Amniotic stem cell (primary cell): ENCODE measurements at places on chromosomes 13 and 19.

DNA sequence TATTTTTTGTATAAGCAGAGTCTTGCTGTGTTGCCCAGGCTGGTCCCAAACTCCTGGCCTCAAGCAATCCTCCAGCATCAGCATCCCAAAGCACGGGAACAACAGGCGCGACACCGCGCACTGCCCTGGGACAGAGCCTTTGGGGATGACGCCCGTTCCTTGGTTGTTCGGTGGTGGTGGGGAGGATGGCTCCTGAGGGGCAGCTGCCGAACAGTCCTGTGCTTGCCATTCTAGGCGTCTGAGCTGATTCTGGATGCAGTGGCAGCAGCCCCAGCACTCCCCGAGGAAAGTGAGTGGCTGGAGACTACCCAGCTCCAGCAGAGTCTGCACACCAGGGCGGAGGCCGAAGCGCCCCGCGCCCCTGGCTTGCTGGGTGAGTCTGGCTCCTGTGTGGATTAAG lies 6.8 kb upstream of the ZNF135 start:
- no peak for DNase-seq

GRCh38 chr13:76383676-76384461 lies 502.3 kb downstream of the KCTD12 start:
- DNase-seq = peak; percentile 58

GRCh38 chr13:24181991-24182702 lies 21.6 kb downstream of the SPATA13 start:
- DNase-seq = no peak

GRCh38 chr19:12933287-12934072 lies at the start of gene FARSA:
FARSA (minus strand) TSS chr19:12933711; CDS start chr19:12933696, 15 bp downstream.
- DNase-seq = peak; percentile 92

DNA sequence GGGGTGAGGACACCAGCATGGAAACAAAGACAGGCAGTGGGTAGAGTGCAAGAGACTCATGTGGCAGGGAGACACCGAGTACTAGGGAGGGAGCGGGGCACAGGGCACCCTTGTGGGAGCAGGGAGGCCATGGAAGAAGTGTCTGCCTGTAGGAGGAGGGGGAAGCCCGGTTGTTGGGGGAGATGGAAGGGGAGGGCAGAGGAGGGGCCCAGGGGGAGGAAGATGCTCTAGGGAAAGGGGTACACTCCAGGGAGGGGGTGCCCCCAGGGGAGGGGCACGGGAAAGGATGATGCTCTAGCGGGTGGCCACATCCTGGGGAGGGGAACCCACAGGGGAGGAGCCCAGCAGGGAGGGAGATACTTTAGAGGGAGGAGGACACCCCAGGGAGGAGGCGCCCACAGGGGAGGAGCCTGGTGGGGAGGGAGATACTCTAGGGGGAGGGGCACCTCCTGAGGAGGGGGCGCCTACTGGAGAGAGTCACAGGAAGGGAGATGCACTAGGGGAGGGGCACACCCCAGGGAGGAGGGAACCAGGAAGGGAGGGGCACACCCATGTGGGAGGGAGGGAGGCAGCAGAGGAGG lies 24.9 kb downstream of the CPAMD8 start:
- DNase-seq = no peak

- no peak for DNase-seq
These were observed 12.5 kb upstream of the EBI3 start for GRCh38 chr19:4216846-4217245.

GRCh38 chr13:36774931-36775330 lies 44.1 kb upstream of the RFXAP start:
- no peak for DNase-seq

DNA sequence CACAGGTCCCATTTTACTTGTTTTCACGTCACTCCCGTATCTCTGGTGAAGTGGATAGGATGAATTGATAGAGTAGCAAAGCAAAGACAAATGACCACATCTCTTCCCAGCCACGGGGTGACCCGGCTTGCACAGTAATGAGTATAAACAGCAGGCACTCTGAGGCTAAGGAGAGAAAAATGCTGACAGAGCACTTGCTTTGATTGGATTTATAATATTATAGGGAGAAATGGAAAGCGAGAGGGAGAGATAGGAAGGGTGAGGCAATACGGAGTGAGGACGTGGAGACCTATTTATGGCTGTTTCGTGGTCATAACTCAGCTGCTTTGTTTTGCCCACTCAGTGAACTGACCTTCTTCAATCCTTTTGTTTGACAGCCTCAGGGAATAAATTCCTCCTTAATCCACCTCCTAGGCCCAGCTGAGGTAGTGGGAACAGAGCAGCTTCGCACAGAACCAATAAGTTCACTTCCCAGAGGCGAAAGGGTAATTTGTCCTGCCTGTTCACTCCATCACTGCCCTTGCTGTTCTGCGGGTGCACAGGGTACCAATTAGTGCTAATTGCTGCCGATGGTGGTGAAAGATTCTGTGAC lies 68.6 kb downstream of the ERCC5 start:
- DNase-seq = no peak

DNA sequence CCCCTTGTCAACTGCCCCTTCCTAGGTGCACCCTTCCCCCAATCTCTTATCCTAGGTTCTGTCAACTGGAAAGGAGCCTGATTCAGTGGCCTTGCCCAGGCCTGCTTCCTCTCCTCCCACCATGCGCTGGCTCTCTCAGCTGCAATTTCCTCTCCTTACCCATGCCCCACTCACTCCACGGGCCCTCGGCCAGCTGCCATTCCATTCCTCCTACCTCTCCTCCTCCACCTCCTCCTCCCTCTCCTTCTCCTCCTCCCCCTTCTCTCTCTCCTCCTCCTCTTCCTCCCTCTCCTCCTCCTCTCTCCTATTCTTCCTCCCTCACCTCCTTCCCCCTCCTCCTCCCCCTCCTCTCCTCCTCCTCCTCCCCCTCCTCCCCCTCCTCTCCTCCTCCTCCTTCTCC lies 9.6 kb upstream of the TIMM44 start:
- DNase-seq = no peak

- no peak for DNase-seq
These were observed 71.7 kb downstream of the STK24 start for GRCh38 chr13:98505217-98505616.

DNA sequence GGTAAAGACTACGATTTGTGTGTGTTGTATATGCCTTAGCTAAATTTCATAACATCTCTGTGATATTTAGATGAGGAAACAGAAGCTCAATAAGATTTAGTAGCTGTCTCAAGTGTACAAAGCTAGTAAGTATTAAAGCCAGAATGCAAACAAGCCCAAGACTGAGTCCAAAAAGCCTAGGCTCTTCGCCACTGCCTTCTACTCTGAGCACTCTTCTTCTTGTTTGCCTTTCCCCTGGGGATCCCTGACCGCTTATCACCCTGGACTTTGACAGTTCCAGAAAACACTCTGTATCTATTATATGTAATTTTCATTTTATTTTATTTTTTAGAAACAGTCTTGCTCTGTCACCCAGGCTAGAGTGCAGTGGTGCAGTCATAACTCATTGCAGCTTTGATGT lies 5.8 kb downstream of the TM9SF2 start:
- DNase-seq = no peak

DNA sequence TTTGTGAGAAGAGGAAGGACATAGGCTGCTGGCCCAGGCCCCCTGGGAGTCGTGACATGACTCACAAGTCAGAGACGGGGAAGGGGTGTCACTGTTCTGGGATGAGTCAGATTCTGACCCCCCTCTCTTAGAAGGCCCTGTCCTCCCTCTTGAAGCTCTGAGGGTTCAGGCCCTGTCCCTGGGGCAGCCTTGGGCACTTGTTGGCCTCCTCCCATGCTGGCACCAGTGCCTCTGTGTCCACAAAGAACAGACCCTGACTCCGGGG lies 2.7 kb upstream of the CEACAM7 start:
- no peak for DNase-seq

GRCh38 chr19:990119-990571 lies 6.0 kb downstream of the WDR18 start:
- DNase-seq = no peak

DNA sequence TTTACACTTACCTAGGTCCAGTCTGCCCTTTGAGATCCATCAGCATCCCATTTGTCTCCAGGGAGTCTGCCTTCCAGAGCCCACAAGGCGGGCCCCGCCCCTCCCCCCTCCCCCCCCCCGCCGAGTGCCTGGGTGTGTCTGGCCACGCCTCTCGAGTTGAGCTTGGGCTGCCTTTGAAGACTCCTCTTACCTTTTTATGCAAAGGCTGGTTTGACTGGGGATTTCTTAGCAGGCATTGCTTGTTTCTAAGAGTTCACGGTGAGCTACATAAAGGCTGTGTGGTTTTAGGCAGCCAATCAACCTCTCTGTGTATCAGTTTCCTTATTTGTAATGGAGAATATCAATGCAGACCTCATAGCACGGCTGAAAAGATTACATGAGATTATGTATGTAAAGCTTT lies 11.3 kb downstream of the GPR12 start:
- DNase-seq = no peak

DNA sequence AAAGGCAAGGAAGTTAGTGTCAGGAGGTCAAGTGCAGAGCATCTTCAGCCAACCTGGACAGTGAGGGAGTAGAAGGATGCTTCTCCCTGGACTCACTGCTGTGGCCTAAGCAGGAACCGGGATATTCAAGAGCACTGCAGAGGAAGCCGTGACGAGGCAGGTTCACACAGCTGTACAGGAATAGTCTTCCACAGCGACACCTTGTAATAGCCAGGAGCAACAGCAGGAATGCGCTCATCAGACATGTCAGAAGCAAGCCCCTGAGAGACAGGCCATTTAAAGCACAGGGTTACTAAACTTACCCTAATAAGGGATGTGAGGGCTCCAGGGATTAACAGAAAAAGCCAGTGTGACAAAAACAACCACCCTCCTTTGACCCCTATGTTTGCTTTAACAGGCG lies 3.5 kb upstream of the MED26 start:
- no peak for DNase-seq

GRCh38 chr13:112802802-112803195 lies 113.0 kb downstream of the ATP11A start:
- DNase-seq = no peak

- no peak for DNase-seq
These were observed 45.9 kb upstream of the TFDP1 start for GRCh38 chr13:113538689-113539058.

- DNase-seq = no peak
These were observed 254.1 kb upstream of the SOX21 start for GRCh38 chr13:94966422-94966955.

GRCh38 chr13:110845520-110845919 lies 69.3 kb downstream of the ANKRD10 start:
- no peak for DNase-seq
